ENCODE measurements at places on chromosomes 1 and 21.

DNA sequence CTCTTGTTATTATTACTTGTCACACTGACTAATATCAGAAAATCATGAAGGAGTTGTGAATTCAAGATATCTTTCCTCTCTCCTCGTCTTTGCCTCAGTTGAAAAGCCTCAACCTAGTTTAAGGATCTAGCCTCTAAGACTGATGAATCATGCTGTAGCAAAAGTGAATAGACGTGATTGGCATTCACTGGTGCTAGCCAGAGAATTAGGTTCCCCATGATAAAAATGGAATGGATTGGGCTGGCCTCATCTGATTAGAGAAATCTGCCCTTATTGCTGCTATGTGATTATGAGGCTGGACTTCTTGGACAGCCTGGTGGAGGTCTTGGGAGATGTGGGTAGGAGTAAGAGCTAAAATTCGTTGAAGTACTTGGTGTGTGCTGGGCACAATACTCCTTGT, 208.2 kb downstream of the BACH1 start:
- DNase-seq, result no peak

- peak; percentile 87 for DNase-seq
Measured at GRCh38 chr1:210260096-210260495, 27.5 kb downstream of the SERTAD4 start.

DNA sequence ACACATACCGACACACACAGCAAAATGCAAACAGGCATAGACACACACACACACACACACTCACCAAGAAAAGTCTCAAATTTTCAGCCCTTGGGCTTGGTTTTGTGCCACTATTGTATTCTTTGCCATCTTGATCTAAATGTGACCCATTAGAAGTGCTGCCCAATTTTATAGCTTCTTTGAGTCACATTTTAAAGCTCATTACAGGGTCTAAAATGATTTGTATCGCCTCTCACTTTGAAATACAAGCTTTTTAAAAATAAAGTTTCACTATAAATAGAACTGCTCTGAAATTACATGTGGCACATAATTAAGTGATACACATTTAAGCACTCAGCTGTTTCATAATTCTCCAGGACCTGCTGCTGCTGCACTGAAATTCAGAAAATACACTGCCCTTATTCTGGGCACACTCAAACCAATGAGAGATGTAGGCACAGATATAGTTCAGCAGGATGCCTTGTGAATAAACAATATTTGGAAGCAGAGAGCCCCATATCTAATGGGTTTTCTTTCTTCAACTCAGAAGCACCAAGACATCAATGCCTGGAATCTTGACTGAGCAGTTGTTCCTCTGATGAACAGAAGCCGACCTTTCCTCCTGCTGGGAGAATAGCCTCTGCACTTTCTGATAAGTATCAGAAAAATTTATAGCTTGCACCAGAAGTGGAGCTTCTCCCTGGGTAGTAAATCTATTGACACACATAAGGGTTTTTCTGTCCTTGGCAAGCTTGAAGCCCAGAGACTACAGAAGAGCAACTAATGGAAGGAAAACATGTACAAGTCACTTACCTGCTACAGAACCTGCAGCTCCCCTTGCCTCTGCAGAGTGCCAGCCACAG, 37.0 kb upstream of the PLPPR4 start:
- DNase-seq, result peak; percentile 6

DNA sequence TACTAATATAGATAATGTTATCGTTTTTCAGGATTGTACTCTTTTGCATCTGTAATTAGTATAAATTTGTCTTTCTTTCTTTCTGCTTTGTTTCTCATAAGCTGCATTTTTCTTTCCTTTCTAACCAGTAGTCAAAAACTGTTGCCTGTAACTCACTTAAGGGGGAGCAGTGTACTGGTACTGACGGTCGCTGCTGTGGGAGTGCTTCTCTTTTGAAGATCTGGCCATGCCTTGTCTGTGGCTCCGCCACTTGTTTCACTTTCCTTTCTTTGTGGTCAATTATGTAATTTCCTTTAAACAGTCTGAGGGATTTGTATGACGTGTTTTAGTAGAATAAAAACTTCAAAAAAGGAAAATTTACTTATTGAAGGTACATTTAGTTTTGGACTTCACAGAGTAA, 37.0 kb downstream of the MIA3 start:
- peak; percentile 5 for DNase-seq

GRCh38 chr1:241701483-241702295, 49.6 kb downstream of the WDR64 start:
- no peak for DNase-seq

DNA sequence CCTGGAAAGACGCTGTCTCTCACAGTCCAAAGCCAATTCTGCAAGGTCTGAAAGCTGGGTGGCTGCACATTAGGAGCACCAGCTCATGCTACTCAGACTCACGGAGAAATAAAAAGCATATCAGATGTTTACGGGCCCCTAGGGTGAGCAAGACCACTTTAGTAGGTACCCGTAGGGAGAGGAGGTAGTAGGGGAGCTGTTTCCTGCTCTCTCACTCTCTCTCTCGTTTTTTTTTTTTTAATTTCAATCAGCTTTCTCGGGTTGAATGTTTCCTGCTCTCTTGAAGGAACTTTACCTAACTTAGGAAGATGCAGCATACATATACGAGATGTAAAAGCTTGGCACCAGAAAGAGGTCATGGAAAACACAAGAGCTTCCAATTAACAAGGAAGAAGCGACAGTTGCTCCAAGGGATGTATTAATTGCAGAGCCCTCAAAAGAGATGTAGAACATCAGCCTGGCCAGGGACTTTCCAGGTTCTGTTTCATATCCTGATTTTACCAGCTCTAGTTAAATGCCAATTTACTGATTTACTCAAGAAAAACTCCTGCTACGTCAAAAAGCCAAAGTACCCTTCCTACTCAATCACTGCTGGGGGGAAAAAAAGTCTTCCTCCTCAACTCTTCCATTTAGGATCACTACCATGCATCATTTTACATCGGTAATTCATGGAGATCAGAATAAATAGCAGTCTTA, 3.1 kb downstream of the LORICRIN start:
- DNase-seq, result no peak

DNA sequence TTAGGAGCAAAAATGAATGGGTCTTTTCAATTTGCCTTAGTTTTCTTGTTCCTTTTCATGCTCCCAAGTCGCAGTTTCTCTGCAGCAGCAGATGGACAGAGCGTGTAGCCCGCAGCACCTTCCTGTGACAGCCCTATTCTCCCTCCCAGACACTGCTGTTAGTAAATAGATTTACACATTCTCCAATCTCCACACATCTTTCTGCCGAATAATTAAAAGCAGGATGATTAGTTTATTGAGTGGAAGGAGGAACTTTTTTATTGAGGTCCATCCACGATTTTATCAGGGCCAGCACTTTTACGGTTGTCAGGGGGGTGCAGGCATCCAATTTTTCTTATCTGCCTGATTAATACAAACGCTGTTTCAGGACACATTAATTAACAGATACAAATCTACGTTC, 98.2 kb upstream of the USH2A start:
- DNase-seq, result no peak

GRCh38 chr1:6996371-6996770, 211.1 kb downstream of the CAMTA1 start:
- DNase-seq, result no peak

DNA sequence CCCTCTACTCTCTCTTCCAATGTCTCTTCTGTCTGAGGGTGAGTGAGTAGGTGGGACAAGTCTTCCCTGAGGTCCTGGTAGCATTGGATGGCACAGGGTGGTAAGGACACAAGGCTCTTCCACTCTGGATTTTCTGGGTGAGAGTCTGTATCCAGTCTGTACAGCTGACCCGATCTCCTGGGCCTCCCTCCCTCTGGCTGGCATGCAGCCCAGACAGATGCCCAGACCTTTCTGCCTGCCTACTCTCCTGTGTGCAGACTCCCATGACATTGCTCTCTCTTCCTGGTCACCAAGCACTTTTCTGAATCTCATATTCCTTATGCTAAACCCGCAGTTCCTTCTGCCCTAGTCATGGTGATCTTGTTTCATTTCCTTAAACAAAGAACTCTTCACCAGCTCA, 100.3 kb downstream of the GRIK3 start:
- no peak for DNase-seq

- DNase-seq, result no peak
Measured at GRCh38 chr1:14800500-14801076, 202.1 kb downstream of the KAZN start.

GRCh38 chr1:212118872-212119260, 83.3 kb downstream of the DTL start:
- DNase-seq, result no peak

- DNase-seq, result no peak
Measured at GRCh38 chr1:175127565-175127964, 59.9 kb downstream of the TNN start.

- no peak for DNase-seq
Measured at GRCh38 chr1:70171512-70171911, 33.9 kb downstream of the LRRC40 start.

DNA sequence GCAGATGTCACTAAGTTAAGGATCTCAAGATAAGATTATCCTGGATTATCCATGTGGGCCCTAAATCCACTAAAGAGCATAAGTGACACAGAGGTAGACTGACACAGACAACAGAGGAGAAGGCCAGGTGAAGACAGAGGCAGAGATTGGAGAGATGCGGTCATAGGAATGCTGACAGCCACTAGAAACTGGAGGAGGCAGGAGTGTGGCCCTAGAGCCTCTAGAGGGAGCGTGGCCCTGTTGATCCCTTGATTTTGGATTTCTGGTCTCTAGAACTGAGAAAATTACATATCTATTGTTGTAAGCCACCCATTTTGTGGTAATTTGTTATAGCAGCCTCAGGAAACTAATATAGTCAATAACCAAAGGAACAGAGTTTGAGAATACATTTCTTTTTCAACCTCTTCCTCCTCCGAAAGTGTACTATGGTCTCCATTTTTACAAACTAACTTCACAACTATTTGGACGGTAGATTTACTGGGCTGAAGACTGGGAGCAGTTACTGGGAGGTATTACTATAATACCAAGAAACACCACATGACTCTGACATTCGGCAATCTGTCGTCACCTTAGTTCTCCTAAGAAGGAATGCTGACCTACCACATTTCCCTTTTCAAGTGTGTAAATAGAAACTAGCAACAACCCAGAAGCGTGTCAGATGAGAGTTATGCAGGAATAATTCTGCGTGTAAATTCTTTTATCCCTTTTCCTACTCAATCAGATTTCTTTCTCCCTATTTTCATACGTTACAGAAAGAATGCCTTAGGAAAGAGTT, 116.0 kb upstream of the ZNHIT6 start:
- no peak for DNase-seq

DNA sequence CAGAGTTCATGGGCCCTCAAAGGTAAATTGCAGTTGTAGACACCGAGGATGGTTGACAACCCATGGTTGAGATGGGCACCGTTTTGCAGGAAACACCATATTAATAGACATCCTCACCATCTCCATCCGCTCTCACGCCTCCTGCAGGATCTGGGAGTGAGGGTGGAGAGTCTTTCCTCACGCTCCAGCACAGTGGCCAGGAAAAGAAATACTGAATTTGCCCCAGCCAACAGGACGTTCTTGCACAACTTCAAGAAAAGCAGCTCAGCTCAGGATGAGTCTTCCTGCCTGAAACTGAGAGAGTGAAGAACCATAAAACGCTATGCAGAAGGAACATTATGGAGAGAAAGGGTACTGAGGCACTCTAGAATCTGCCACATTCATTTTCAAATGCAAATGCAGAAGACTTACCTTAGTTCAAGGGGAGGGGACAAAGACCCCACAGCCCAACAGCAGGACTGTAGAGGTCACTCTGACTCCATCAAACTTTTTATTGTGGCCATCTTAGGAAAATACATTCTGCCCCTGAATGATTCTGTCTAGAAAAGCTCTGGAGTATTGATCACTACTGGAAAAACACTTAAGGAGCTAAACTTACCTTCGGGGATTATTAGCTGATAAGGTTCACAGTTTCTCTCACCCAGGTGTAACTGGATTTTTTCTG, 9.3 kb downstream of the SLAMF8 start:
- DNase-seq, result no peak

- DNase-seq, result peak; percentile 40
Measured at GRCh38 chr1:111199881-111200801, at the start of gene DENND2D. Gene DENND2D, minus strand, starts transcription at chr1:111200646. Its CDS starts 187 bp downstream, at chr1:111200459.

DNA sequence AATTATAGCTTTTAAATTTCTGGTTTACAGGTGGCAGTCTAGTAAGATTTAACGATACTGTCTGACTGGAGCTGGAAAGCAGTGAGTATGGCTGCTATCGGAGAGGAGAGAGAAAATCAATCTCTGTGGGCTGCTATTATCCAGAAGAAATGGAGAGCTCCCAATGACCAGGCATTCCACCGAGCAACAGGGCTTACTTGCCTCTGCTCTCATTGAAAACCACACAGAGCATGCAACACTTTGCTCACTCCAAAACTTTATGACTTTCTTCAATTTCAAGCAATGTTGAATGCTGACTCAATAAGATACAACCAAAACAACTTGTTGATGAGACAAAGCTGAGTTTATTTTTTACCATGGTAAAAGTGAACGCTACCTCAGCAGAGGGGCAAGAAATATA, 337.0 kb upstream of the NCAM2 start:
- no peak for DNase-seq

DNA sequence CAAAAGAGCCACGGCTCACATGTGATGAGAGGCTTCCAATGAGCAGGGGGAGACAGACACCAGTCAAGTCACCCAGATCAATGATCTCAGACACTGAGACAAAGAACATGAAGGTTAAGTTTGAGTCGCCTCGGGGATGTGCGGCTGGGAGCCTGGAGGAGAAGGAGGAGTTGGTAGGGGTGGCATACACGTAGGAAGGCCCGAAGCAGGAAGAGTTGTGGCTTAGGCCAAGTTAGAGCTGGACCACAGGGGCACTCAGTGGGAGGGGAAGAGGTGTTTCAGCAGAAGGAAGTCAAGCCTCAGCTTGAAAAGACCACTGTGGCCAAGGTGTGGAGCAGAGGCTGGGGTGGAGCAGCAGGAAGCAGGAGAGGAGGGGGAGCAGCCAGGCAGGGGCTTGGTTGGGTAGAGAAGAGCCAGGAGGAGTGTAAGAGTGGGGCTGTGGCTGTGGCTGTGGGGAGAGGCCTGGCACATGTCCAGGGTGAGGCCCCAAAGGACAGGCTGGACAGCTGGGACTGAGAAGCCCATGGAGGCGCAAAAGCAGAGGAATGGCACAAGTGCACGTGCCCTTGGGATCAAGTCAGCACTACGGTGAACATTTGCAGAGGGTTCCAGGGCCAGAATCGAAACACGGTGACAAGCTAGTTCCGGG, 27.6 kb downstream of the CTNNBIP1 start:
- DNase-seq, result no peak
